Right cardiac atrium (tissue), 5 donors: ENCODE measurements at places on chromosomes 4 and X.

DNA sequence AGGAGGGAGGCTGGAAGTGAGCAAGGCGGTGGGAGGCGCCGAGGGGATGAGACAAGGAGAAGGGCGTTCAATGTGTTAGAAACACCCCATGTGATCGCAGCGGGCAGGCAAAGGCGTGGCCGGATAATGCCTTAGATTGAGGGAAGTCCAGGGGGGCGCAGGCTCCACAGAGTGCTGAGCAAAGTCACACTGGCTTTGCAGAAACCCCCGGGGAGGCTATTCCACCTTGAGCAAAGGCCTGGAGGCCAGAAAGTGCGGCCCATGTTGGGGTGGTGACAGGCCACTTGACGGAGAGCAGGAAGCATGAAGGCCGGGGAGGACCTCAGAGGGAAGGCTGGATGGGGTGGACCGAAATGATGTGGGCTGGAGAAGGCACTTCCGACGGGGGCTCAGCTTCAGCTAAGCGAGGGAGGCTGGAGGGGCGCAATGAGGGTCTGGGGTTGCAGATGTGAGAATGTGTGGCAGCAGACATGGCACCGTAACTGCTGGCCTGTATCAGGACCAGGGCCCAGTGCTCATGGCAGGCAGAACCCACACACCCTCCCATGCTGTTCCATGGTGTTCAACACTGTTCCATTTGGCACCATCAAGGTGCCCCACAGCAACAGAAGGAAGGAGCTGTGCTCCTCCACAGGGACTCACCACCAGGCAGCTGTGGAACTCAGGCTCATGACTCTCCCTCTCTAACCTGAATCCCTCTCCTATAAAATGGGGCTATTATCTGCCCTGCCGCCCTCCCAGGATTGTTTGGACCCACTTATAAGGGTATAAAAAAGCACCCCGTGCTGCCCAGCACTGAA is 50.3 kb downstream of the HMX1 start:
- no peak for DNase-seq

DNA sequence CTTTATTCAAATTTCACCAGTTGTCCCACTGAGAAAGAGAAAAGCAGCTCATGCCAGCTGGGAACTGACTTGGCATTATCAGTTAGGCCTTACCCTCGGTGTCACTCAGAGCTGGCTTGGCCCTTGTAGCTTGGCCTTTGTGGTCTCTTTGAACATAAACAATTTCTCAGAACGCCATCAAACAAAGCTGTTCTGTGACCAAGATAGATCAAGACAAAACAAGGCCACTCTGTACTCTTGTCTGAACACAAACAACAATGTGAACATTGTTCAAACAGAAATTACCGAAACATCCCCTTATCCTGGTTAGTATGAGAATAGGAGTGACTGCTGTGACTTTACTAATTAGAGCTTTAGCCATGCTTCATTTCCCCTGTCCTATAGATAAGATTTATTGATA is 57.2 kb downstream of the DIPK2B start:
- no peak for DNase-seq

DNA sequence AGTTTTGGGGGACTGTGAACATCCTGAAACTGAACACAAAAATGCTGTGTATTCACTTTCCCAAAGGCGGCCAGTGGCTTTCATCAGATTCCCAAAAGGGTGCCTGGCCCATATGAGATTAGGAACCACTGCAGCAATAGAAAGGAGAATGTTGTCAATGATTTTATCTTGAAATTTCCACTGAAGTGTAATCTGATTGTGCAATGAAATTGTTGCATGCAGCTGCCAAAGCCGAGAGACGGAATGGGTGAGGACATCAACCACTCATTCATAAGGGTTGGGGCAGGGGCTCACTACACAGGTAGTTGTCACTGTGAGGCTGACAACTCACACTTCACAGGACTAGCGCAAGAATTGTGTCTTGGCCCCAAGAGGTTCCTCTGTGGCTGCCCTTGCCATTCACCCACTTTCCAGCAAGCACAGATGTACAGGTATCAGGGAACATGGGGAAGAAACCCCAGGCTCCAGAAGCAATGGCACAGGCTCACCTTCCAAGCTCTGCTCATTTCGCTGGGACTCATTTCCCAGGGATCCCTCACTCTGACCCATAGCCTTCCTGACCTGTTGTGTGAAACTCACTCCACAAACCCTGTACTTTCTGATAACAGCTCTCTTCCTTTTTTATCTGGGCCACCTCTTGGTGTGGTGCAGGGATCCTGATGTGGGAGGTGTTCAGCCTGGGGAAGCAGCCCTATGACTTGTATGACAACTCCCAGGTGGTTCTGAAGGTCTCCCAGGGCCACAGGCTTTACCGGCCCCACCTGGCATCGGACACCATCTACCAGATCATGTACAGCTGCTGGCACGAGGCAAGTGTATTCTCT is 48.8 kb downstream of the BMX start:
- DNase-seq, result no peak

DNA sequence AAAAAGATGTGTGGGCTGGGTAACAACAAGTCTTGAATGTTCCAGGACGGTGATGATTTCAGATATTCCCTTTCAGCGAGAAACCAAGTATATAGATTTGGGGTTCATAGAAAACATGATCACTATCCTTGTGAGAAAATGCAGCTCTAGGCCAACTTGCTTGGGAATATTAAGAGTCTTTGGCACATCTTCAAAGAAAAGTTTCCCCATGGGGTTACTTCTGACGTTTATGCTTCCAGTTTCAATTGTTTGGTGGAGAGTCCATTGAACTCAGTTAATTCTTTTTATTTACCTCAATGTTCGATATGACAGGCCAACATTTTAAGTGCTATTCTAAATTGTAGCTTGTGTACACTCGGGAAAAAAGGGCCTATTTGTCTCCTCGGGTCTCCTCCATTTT is 126.7 kb downstream of the NHS start:
- DNase-seq, result no peak

GRCh38 chrX:39204353-39204752 is 403.1 kb downstream of the MID1IP1 start:
- no peak for DNase-seq

- no peak for DNase-seq
Observed at GRCh38 chr4:68271851-68272357, 26.4 kb upstream of the TMPRSS11B start.

- no peak for DNase-seq
Observed at GRCh38 chr4:64756016-64756415, 346.8 kb upstream of the TECRL start.

- no peak for DNase-seq
Observed at GRCh38 chr4:40307627-40308497, 27.3 kb upstream of the CHRNA9 start.

DNA sequence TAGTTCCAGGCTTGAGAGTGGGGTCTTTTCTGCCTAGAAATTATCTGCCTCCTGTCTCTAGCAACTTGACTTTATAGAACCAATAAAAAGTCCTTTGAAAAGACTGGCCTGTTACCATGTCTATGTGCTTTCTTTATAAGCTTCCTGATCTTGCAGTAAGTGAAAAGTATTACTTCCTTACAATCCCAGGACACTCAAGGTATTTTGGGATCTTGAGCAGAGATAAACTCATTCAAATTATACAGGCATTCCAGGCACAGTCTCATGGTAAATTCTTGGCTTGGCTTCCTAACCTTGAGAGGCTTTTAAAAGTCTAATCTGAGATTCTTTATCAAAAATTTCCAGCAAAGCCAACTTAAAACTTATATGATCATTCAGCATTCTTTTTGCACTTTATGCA is 833.0 kb upstream of the POU3F4 start:
- DNase-seq, result no peak

- DNase-seq, result peak; percentile 38
Observed at GRCh38 chr4:186712690-186713089, 11.0 kb downstream of the FAT1 start.

- no peak for DNase-seq
Observed at GRCh38 chr4:152206185-152206584, 329.7 kb downstream of the FBXW7 start.

DNA sequence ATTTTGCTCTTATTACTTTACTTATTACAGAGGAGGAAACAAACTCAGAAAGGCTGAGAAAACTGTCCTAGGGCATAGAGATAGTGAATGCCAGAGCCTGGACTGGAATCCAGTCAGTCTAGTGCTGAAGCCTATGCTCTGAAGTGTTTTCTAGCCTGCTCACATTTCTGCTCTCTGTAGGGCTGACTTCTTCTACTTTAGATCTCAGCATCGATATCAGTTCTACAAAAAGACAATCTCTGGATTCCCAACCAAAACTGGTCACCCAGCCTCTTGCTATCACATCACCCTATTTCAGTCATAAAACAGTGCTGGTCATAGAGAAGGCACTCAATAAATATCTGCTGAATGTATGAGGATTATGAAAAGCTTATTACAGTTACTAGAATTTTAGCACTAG is 87.2 kb downstream of the FAM13A start:
- no peak for DNase-seq

DNA sequence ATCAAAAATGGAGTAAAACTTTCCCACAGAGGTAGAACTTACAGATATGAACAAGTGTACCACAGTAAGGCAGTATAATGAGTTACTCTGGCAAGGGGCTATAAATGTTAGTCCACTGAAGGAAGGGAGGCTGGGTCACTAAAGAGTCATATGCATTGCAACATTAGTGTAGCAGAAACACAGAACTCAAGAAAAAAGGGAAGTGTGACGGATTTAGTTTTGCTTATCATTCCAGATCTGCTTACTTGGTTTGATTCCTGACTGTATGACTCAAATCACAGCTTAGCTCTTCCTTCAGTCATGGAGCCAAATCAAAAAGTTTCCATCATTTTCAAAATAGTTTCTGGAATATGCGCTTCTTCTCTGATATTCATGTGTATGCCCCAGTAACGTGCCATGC is 148.7 kb downstream of the FSTL5 start:
- no peak for DNase-seq

DNA sequence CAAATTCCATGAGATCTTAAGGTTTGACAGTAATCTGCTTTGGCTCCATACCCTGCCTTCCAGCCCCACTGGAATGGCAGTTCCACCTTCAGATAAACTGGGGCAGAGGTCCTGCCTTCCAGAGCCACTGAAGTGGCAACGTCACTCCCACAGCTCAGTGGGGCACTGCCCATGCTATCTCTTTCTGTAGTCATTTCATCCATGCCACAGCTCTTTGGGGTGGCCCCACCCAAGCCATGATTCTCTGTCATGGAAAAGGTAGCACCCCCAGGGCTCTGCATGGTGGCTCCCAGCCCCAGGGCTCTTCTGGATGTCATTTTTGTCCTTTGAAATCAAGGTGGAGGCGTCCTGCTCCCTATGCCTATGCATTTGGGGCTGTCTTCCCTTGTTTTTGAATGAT is 596.5 kb downstream of the SPOCK3 start:
- peak; percentile 16 for DNase-seq

DNA sequence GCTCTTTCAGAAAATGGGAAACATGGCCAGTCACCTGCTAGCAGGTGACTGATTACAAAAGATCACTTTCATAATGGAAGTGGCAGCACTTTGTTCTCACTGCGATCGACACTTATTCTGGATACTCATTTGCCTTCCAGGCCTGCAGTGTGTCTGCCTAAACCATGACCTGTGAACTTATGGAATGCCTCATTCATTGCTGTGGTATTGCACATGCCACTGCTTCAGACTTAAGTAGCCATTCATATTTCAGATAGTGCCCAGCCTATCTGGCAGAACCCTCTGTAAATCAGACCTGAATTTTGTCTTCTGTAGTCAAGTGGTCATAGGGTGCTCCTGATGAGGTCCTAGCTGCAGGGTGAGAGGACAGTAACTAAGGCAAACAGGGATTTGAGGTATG is 23.3 kb upstream of the MGST2 start:
- no peak for DNase-seq

DNA sequence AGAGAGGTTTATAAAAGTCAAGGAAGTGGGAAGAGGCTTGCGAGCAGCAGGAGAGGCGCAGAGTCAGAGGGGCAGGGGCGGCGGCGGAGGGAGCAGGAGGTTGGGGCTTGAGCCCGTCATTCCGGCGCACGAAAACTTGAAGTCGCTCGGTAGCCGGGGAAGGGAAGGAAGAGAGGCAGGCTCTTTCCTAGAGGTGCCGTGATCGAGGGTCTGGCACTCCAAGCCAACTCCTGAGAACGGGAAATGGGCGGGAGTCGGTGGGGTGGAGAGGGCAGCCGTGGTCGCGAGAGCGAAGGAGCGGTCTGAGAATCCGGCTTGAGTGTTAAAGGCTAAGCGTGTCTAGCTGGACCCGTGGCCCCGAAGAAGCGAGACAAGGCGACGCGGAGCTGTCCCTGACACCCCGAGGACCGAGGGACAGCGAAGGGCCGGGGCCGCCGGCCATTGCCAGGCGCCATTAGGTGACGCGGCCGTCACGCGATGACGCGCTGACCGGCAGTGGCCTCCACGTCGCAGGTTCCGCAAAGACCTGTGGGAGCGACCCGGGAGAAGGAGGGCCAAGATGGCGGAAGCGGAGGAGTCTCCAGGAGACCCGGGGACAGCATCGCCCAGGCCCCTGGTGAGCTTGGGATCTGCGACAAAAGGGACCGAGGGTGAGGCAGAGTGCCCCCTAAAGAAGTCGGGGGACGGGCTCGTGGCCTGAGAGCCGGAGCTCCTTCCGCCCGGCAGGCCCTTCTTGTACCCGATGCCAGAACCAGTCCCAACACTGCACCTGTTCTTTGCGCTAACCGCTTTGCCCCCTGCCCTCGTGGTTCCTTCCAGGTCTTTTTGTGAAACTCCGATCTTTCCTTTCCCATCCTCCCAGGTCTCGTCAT is at the start of gene YIPF6:
YIPF6 (plus strand) TSS at position 544 of the 872 bp plus-strand sequence; CDS start at position 560, 16 bp downstream.
- DNase-seq, result peak; percentile 91

DNA sequence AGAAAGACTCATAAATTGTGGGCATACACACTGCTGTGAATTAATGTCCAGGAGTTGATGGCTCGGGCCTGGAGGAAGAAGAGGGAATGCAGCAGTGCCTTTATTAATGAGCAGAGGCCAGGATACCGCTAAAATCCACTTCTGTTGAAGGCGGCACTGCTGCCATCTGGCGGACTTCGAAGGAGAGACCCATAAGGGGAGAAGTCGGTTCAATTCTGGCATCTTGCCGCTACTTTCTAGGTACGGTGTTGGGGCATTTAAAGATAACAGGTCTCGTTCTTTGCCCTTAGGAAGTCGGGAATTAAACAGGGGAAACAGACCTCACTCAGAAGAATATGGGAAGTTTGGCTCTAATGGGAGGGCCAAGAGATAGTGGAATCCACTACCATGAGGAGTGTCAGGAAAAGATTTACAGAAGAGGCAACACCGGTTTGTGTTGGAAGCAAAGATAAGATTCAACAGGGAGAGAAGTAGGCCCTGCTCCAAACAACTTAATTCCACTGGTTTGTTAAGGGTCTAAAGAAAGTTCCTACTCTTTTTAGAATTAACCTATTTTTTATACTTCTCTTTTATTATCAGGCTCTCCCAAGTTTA is 133.6 kb upstream of the GIMD1 start:
- DNase-seq, result peak; percentile 42
